NCI-H1436 treated with DMSO at 0.1 percent for 48 hours (cell line): ENCODE measurements at places on chromosomes 2 and 18.

DNA sequence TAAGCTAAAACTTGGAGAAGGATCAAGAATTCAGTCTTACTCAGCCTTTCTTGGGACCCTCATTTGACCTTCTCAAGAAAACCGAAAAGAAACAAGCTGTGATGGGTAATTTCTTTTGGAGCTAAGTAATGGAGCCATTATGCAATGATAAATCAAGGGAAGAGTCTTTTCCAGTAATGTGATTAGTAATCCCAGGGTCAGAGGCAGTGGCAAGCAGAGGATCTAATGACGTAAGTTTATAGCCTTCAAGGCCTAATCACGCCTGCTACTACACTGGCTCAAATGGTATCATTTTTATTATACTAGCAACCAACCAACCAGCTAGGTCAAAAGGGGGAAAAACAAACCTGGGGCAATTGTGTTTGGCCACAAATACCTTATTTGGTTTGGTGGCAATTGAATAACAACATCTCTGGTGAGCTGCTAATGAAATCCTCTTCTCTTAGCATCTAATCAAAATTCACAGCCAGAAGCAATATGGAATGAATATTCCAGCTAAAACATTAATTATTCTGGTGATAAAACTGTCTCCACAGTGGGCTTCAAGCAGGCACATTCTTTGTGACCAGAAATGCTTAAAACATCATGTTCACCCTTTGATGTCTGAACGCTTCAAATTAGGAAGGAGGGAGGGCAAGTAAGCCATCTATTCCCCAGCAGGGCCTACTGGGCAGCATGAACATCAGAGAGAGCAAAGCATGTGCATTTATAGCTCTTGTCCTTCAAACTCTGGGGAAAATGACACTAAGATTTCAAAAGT, 114.9 kb upstream of the SULT1C3 start:
- no peak for DNase-seq

DNA sequence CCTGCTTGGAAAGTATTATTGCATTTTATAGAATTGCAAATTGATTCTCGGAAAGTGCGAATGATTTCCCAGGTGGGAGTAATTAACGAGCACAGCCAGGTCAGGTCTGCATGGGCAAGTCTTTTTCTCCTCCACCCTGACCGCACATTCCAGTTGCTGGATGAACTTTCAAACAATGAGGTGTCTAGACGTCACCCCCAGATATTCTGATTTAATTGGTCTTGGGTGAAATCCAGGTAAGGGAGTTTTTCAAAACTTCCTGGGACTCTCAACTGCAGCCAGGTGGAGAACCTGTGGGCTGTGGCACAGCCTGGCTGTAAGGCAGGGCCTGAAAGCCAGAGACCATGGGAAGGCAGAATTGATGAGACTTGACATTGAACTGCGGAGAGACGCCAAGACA, 15.9 kb upstream of the RNF152 start:
- no peak for DNase-seq

DNA sequence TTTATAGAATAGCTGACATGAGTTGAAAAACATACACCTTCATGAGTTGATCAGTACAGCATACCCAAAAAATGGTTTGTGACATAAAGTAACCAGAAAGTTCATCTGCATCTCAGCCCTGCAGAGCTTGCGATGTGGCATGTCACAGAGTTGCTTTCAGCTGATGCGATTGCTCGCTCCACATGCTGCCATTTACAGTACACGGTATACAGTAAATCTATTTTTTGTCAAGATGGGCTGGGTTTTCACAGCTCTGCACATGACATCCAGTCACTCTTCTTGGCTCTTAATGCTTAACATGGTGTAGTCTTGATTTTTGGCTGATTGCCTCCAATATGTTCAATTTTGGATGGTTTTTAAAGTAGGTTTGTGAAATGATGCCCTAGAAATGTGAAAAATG, 811.9 kb downstream of the SATB2 start:
- DNase-seq = no peak

DNA sequence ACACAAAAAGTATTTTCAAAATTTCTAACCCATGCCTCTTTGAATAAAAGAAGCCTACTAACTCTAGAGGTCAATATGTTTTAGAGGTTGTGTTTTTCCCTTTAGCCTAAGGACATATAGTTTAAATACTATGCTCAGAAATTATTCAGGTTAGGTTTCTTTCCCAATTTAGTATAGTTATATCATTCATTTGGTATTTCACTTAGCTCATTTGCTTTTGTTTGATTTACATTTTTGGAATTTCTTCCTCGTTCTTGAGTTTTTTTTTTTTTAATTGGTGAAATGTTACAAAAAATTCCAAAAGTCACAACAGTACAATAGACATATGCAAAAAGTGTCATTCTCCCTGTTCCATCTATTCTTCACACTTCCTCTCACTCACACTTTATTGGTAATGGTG, 371.3 kb upstream of the TNP1 start:
- no peak for DNase-seq

DNA sequence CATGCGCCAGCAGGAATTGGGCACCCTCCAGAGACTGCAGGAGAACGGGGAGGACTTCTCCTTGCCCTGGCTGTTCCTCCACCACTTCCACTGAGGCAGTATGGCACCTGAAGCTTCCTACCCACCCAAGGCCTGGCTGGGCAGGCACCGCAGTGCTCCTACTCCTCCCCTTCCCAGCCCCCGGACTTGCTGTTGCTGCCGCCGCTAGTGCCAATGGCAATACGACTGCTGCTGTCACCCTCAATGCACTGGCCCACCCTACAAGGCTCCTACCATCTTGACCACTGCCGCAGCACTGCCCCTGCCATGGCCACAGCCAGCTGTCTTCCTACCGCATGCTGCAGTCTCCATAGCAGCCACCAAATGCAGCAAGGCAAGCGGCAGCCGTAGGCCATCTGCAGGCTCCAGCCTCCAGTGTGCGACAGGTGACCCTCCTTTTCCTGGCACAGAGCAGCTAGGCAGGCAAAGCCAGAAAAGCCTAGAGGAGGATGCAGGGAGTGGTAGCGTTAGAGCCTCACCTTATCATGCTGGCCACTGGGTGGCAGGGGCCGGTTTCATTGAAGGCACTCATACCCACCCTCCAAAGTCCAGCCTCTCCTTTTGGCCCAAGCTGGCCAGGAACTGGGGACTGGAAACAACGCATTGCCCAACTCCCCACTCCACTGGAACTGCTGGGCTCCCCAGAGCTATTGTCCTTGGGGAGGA, 47.4 kb upstream of the ANKRD62 start:
- DNase-seq = no peak

GRCh38 chr2:18078216-18078615, 199.7 kb downstream of the KCNS3 start:
- no peak for DNase-seq

- no peak for DNase-seq
Observed at GRCh38 chr2:148646231-148646559, 1.6 kb downstream of the EPC2 start.

- DNase-seq = no peak
Observed at GRCh38 chr2:55400332-55400731, 19.3 kb downstream of the CCDC88A start.

DNA sequence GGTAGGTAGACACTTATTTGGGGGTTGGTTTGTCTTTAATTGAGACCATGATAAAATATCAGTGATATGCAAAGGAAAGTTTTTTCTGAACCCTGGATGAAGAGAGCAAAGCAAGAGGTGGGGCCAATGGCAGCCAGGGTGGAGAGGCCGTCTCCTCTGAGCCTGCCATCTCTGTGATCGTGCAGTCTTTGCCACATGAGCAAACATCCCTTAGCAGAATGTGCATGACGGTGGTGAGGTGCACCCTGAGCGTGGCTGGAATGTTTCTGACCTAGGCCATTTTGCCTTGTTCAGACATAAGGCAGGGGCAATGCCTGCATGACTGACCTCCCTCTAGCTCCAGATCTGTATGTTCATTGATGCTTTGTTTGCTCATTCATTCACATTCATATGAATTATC, 6.0 kb downstream of the NCK2 start:
- no peak for DNase-seq

GRCh38 chr2:101744832-101745231, 47.3 kb downstream of the MAP4K4 start:
- no peak for DNase-seq

GRCh38 chr18:7603259-7604000, 36.3 kb downstream of the PTPRM start:
- no peak for DNase-seq

DNA sequence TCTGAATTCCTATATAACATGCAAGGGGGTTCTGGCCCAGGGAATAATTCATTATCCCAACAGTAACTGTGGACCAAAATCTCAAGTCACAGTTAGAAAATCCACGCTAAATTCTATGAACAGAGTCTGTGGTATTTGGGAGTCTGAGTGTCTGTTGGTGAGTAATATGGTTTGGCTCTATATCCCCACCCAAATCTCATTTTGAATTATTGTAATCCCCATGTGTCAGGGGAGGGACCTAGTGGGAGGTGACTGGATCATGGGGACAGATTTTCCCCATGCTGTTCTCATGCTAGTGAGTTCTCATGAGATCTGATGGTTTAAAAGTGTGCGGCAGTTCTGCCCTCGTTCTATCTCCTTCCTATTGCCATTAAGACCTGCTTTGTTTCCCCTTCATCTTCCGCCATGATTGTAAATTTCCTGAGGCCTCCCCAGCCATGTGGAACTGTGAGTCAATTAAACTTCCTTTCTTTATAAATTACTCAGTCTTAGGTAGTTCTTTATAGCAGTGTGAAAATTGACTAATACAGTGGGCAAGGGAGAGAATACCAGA, 68.3 kb downstream of the NBAS start:
- DNase-seq = no peak

- DNase-seq = no peak
Observed at GRCh38 chr2:138012082-138012481, 47.8 kb downstream of the HNMT start.

- DNase-seq = no peak
Observed at GRCh38 chr2:163351966-163352365, 383.8 kb downstream of the FIGN start.

DNA sequence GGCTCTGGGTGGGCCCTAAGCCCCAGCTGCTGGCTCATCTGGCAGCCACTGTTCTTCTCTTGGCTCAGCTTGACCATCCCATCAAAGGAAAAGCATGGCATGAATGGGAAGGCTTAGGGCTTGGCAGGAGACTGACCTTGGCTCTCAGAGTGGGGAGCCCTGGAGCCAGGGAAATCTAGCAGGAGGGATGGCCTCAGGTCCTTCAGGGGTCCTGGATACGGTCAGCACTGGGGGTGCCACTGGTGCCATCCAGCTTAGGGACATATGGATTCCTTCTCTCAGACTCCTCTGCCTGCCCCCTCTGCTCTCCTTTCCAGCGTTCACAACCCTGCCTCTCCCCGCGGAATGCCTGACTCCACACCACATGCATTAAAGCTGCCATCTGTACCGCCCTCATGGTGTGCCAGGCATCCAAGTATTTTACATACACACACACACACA, 165.5 kb upstream of the HAAO start:
- no peak for DNase-seq

DNA sequence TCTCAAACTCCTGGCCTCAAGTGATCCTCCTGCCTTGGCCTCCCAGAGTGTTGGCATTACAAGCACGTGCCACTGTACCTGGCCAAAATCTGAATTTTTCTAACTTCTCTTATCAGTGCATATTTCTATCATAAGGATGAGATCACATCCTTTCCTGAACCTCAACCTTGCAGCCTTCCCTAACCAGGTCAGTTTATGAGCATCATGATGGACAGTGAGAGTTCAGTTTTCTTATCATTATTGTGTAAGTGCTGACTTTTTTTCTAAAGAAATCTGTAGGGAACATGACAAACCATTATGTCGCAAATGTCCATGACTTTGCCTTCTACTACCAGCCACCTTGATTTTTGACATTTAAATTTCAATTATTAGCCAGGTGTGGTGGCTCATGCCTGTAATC, 31.5 kb downstream of the MRPL33 start:
- no peak for DNase-seq

- DNase-seq = no peak
Observed at GRCh38 chr2:226155093-226155875, 644.3 kb downstream of the IRS1 start.

GRCh38 chr2:205053827-205054410, 508.6 kb downstream of the PARD3B start:
- DNase-seq = no peak

DNA sequence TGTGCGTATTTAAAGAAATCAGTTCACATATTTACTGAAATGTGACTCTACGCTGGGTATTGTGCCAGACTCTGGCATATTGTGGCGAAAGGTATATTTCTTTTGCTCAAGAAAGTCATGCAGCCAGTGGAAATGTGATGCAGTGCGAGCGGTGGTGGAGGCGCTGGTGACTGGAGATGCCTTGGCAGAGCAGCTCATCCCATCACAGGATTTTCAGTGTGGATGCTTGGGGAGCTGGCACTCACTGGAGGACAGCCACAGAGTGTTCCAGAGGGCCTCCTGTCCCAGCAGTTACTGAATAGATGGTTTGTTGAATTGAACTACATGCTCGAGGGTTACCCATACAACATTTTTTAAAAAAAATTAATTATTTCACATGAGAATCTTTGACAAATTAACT, 117.6 kb downstream of the ZNF407 start:
- DNase-seq = no peak

- no peak for DNase-seq
Observed at GRCh38 chr2:184611361-184612085, 13.2 kb downstream of the ZNF804A start.

DNA sequence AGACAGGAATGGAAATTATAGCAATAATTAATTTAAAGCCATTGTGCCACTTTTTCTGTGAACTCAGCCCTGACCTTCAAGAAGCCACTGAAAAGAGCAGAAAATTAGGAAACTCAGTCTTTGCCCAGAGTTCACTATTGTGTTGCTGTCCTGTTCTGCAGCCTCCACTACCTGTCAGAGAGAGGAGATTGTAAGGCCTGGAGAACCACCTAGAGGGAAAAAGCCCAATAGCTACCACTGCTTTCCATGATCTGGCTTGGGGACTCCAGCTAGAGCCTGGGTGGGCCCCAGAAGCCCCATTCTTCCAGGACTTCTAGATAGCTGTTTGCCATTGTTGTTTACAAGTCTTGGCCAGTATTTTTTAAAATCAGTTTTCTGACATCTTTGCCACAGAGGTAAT, 176.1 kb upstream of the KLF7 start:
- DNase-seq = no peak

DNA sequence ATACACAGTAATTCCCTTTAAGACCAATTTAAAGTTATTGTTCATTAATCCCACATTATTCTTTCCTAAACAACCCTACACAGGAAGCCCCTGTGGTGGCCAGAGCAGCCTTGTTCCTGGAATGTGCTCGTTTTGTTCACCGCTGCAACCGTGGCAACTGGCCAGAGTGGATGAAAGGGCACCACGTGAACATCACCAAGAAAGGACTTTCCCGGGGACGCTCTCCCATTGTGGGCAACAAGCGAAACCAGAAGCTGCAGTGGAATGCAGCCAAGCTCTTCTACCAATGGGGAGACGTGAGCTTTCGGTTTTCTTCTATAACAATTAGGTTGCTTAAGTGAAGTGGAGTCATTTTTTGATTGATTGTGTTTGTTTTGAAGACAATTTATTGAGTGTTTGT, 101.0 kb downstream of the UNC80 start:
- DNase-seq = no peak
